ENCODE measurements at places on chromosomes 4 and X. TPM values are rescaled to one million over a fixed set of nuclear protein-coding genes. Genes with fewer than 3 reads are reported as not detected.
A peak's percentile ranks its signal among the peaks of the same experiment; 100 is the strongest.

Gene ABLIM2
- 12.6 TPM for total RNA-seq

Gene CHRDL1
- 68.7 TPM for total RNA-seq

Gene HSD17B13
- total RNA-seq: 16.7 TPM

Gene SRPX
- total RNA-seq: 1.0 TPM

Gene DDX53
- not detected for total RNA-seq

Gene CLCN4
- 15.2 TPM for total RNA-seq

DNA sequence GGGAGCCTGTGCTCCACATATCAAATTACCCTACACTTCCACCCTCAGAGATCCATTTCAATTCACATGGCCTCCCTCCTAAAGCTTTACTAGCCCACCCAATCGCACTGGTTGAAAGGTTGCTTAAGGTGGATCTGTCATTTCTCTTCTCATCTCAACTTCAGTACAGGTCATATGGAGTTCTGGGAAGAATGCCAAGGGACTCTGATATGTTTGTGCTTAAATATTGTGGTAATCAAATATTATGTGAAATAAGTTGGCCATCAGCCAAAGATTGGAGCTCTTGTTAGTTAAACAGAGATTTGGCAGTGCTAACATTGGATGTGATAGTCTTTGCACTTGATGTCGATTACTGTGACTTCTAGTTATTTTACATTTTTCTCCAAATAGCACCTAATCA lies 20.5 kb downstream of the SEPTIN6 start:
- no peak for DNase-seq
- no peaks in the 10 kb centered on the region for H3K4me1 ChIP-seq
- H3K36me3 ChIP-seq: no peaks in the 10 kb centered on the region
- H3K27ac ChIP-seq: no peak overlapping the region
- no peak overlapping the region for H3K4me3 ChIP-seq

DNA sequence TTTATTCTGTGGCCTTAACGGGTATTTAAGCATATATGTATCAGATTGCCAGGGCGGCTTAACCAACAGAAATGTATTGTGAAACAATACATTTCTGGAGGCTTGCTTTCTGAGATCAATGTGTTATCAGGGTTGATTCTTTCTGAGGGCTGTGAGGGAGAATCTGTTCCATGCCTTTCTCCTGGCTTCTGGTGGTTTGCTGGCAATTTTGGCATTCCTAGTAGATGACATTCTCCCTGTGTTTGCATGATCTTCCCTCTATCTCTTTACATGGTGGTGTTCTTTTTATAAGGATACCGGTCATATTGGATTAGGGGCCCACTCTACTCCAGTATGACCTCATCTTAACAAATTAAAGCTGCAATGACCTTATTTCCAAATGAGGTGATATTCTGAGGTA lies 16.9 kb upstream of the CEP135 start:
- H3K27me3 ChIP-seq: no peaks in the 10 kb centered on the region
- peaks cover under 1% of the 10 kb centered on the region for H3K36me3 ChIP-seq
- H3K4me1 ChIP-seq: no peaks in the 10 kb centered on the region
- DNase-seq: no peak
- H3K4me3 ChIP-seq: no peak overlapping the region

DNA sequence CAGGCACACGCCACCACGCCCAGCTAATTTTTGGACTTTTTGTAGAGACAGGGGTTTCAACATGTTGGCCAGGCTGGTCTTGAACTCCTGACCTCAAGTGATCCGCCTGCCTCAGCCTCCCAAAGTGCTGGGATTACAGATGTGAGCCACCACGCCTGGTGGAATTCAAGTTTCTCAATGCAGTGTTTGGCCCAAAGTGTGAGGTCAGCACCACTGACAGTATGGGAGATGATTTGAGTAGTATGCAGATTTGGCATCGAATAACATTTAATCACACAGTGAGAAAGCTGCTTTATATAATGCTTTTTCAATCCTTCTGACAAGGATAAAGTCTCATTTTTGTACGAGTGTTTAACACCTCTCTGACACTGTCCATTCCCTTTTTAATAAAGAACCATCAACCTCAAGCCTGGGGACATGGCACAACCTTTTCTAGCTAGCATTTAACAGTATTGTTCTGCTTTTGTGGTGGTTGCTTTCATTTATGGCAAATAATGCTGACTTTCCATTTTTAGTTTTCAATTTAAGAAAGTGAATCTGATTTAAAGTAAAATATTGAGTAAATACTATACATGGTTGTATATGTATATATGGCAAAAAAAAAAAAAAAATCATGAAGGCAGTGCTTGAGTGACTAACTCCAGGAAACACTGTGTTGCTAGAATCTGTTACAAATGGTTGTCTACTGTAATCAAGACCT lies 4.3 kb upstream of the NSUN7 start:
- peaks cover 7% of the 10 kb centered on the region for H3K4me1 ChIP-seq
- H3K4me3 ChIP-seq: no peak overlapping the region
- no peaks in the 10 kb centered on the region for H3K36me3 ChIP-seq
- no peak for DNase-seq

GRCh38 chr4:6162885-6163284 lies 37.5 kb downstream of the JAKMIP1 start:
- no peak overlapping the region for H3K4me3 ChIP-seq
- H3K27me3 ChIP-seq: no peaks in the 10 kb centered on the region
- H3K4me1 ChIP-seq: no peaks in the 10 kb centered on the region
- no peak for DNase-seq

- no peak for DNase-seq
- no peak overlapping the region for H3K27ac ChIP-seq
- H3K4me1 ChIP-seq: no peaks in the 10 kb centered on the region
Observed at GRCh38 chr4:123817025-123817688, 420.6 kb downstream of the SPRY1 start.

- H3K27ac ChIP-seq: no peak overlapping the region
- no peaks in the 10 kb centered on the region for H3K27me3 ChIP-seq
- H3K4me3 ChIP-seq: no peak overlapping the region
- DNase-seq: no peak
Observed at GRCh38 chr4:184934184-184934583, 84.1 kb upstream of the HELT start.

DNA sequence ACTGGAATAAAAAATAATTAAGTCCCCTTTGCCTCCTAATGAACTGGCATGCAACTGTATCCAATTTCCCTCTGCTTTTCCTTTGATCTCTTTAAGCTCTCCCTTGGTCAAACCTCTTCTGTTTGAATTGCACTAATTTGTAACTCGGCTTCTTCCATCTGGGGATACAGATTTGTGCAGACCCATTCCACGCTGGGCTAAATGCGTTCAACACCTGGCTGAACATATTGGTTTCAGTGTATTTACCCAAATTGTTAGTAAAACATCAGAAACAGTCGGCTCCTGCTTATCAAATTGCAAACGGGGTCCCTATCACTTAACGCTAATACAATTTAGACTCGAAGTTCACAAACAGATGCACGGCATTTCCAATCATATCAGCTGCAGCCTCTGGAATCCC lies 124.9 kb upstream of the TAPT1 start:
- no peaks in the 10 kb centered on the region for H3K27me3 ChIP-seq
- H3K4me1 ChIP-seq: no peaks in the 10 kb centered on the region
- H3K36me3 ChIP-seq: no peaks in the 10 kb centered on the region
- no peak for DNase-seq

- H3K27me3 ChIP-seq: no peaks in the 10 kb centered on the region
- no peaks in the 10 kb centered on the region for H3K36me3 ChIP-seq
- DNase-seq: no peak
Observed at GRCh38 chr4:38003102-38003501, 42.9 kb downstream of the PTTG2 start.

- H3K4me3 ChIP-seq: no peak overlapping the region
- no peaks in the 10 kb centered on the region for H3K27me3 ChIP-seq
- no peaks in the 10 kb centered on the region for H3K36me3 ChIP-seq
- DNase-seq: no peak
- no peaks in the 10 kb centered on the region for H3K4me1 ChIP-seq
Observed at GRCh38 chrX:103688946-103689345, 2.4 kb upstream of the MORF4L2 start.

- H3K27me3 ChIP-seq: no peaks in the 10 kb centered on the region
- peaks cover 26% of the 10 kb centered on the region for H3K4me1 ChIP-seq
- H3K27ac ChIP-seq: peak overlapping the region; percentile 90
- H3K36me3 ChIP-seq: no peaks in the 10 kb centered on the region
- DNase-seq: no peak
- peak overlapping the region; percentile 62 for H3K4me3 ChIP-seq
Observed at GRCh38 chrX:53223955-53224859, 800 bp downstream of the KDM5C start.

- H3K4me1 ChIP-seq: peaks cover 22% of the 10 kb centered on the region
- no peak for DNase-seq
- no peak overlapping the region for H3K4me3 ChIP-seq
- peaks cover 3% of the 10 kb centered on the region for H3K36me3 ChIP-seq
Observed at GRCh38 chr4:184422378-184422777, 52.0 kb downstream of the IRF2 start.

DNA sequence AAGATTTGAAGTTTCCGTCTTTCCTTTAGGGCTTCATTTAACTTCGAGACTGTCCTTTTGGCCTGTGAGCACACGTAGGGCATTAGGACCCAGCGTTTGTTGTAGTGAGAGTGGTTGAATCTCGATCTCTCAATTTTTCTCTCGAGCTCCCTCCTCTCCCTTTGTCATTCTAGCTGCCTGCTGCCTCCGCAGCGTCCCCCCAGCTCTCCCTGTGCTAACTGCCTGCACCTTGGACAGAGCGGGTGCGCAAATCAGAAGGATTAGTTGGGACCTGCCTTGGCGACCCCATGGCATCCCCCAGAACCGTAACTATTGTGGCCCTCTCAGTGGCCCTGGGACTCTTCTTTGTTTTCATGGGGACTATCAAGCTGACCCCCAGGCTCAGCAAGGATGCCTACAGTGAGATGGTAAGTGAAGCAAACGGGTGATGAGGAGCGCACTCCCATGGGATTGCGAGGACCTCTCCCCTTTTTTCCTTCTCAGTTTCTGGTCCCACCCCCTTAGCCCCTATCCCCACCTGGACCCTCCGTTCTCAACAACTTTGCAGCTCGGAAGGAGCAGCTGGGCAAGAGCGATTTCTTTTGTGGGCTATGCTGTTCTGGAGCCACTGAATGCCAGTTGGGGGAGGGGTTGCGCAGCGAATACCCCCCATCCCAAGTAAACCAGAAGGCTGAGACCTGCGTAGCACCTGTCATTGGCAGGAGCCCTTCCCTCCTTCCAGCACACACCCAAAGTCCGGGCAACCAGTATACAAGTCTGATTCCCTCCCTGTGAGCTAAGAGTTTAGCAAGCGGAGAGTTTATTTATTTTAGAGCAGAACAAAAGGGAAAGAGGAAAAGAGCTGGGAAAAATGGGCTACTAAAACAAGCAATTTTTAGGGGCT lies at the start of gene TMEM35A:
Gene TMEM35A (plus strand): TSS at position 164 of the 883 bp plus-strand sequence. CDS start 124 bp downstream, at position 288.
- no peaks in the 10 kb centered on the region for H3K4me1 ChIP-seq
- no peak within 1 kb of the TSS for H3K27ac ChIP-seq
- H3K27me3 ChIP-seq: no peaks in the 10 kb centered on the region
- no peak for DNase-seq

DNA sequence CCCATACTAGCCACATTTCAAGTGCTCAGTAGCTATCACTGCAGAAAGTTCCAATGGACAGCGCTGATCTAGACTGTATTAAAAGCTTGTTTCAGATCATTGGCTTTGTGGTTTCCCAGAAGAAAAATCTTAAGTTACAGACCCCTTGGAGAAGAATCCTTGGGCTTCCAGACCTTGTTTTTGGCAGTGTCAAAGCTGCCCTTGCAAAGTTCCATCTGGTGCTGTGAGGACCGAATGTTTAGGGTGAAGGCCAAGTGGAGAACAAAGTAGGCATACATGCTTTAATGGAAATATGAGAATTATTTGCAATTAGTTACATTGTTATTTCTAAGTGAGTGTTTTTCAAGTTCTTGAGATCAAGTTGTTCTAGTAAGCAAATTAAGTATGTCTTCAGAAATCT lies 144.7 kb downstream of the FRMPD4 start:
- H3K27ac ChIP-seq: no peak overlapping the region
- no peaks in the 10 kb centered on the region for H3K27me3 ChIP-seq

DNA sequence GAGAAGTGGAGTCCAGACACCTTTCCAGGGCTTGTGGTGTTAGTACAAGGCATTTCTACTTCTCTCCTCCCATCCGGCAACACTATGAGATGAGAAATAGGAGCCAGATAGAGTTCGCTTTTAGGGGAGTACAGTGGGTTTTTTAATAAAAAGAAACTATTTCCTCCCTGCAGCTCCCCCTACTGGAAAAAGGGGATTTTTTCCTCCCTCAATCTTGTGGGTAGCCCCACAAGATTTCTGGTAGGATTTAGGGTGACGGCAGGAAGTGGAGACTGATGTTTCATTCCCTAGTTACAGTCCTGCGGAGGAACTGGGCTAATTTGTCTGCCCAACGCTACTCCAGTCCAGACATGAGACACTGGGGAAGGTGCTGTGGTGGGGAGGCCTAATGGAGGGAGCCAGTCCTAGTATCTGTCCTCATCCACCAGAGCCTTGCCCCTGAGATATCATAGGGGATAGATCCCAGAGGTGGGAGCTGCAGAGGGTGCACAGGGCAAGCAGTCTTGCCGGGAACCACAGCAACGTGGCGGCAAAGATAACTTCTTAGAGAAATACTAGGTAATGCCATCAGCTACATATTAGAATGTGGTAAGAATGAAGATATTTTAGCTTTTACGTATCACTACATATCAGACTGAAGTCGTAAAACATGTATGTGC lies 45.5 kb upstream of the PRKG2 start:
- H3K27ac ChIP-seq: no peak overlapping the region
- no peaks in the 10 kb centered on the region for H3K27me3 ChIP-seq
- no peak for DNase-seq
- no peak overlapping the region for H3K4me3 ChIP-seq
- no peaks in the 10 kb centered on the region for H3K4me1 ChIP-seq

- H3K4me1 ChIP-seq: no peaks in the 10 kb centered on the region
- H3K36me3 ChIP-seq: no peaks in the 10 kb centered on the region
- H3K27ac ChIP-seq: no peak overlapping the region
- no peak for DNase-seq
- no peak overlapping the region for H3K4me3 ChIP-seq
Observed at GRCh38 chr4:41927796-41928499, 7.3 kb upstream of the TMEM33 start.

GRCh38 chr4:37964734-37965457 lies 4.7 kb downstream of the PTTG2 start:
- no peaks in the 10 kb centered on the region for H3K4me1 ChIP-seq
- no peak overlapping the region for H3K27ac ChIP-seq
- no peaks in the 10 kb centered on the region for H3K36me3 ChIP-seq
- DNase-seq: no peak
- no peak overlapping the region for H3K4me3 ChIP-seq
